ENCODE measurements at places on chromosomes 11 and 22. TPM values are rescaled to one million over a fixed set of nuclear protein-coding genes. Genes with fewer than 3 reads are reported as not detected.

GRCh38 chr11:110798201-110798900 lies 86.1 kb upstream of the ARHGAP20 start:
- DNase-seq: no peak

DNA sequence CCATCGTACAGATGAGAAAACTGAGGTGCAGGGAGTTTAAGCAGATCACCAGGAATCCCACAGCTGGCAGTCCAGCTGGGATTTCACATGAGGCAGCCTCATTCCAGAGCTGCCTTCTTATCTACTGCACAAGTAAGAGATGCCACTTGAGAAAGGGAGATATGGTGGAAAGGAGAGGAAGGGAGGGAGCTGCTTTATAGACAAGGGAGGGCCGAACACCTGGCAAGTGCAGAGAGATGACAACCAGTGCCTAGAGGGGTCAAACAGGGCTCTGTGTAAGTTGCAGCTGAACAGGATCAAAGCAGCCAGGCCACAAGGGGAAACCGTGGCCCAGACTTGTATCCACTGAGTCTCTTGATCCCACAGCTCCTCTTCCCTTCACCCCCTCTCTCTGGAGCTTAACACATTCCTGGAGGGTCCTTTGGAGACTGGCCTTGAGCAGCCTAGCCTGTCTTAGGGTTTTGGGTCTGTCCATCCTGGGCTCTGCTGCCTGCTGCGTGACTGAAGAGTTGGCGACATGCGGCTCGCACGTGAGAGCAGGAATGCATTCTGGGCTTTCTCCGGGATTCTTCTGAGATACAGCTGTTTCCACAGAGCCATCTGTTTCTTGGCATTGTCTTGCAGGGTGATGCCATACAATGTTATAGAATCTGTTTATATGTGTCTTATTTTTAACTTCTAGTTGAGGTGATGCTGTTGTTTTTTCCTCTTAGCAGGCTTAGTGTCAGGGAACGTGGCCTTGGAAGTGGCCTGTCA lies 268.5 kb upstream of the SYN3 start:
- no peak for DNase-seq

The TRMT2A gene
- 76.4 TPM for total RNA-seq

The BIRC3 gene
- total RNA-seq: 12.6 TPM

The SPTBN2 gene
- total RNA-seq: 0.87 TPM

Data from Caki2 (cell line).